CD8-positive, alpha-beta memory T cell (primary cell): ENCODE measurements at places on chromosomes 16 and 17.
A peak's percentile ranks its signal among the peaks of the same experiment; 100 is the strongest.

GRCh38 chr17:4304417-4305027 lies 40.7 kb upstream of the ANKFY1 start:
- DNase-seq, result peak; percentile 38

- no peak for DNase-seq
Measured at GRCh38 chr17:9725575-9725974, 65.8 kb downstream of the DHRS7C start.

- no peak for DNase-seq
Measured at GRCh38 chr16:80122115-80122514, 418.7 kb upstream of the DYNLRB2 start.

DNA sequence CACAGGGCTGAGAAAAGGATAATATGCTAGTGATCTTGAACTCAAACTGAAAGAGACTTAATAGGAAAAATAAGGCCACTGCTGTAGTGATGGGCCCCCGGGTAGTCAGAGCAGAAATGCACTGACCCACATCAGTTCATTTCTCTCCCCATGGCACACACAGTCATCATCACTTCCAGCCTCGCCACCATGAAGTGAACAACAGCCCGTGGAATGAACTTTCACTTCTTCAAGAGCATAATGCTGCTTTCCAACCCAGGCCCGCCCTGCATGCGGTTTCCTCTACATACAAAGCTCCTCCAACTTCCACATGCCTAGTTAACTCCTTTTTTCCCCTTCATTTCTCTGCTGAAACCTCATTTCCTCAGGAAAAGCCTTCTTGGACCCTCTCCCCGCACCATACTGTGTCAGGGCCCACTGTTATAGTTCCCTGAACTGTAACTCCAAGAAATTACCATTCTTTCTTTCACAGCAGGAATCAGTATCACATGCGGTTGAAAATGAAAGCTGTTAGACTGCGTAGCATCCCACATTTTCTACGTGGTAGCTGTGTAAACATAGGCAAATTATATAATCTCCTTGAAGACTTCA lies 65.8 kb upstream of the SMIM36 start:
- peak; percentile 43 for DNase-seq

GRCh38 chr16:57012353-57012752 lies 23.0 kb downstream of the NLRC5 start:
- DNase-seq, result no peak

- no peak for DNase-seq
Measured at GRCh38 chr16:46650254-46650623, 29.1 kb upstream of the SHCBP1 start.

DNA sequence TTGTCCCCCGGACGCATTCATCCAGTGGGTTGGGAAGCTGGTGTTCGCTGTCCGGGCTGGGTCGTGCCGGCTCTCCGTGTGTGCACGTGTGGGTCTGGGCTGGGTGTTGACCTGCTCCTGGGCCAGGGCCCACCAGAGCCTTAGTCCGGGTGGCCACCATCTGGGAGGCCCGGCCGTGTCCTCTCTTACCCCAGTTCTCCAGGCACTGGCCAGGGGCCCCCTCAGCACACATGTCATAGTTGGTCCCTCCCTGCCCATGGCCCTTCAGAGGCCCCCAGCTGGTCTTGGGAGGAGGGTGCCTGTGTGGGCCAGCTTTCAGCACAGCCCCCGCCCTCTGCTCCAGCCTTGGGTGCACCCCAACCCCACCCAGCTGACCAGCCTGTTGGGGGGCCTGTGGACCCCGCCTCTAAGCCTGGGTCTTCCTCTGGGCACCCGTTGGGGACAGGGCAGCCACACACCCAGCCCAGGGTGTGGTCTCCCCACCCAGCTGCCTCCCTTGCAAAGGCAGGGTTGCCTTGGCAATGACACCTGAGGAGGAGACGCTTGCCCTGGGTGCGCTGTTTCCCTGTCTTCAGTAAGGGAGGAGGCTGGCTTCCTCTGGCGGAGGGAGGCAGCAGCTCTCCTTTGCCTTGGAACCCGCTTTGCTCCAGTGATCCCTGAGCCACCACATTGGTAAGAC lies 77.4 kb downstream of the JPH3 start:
- no peak for DNase-seq

DNA sequence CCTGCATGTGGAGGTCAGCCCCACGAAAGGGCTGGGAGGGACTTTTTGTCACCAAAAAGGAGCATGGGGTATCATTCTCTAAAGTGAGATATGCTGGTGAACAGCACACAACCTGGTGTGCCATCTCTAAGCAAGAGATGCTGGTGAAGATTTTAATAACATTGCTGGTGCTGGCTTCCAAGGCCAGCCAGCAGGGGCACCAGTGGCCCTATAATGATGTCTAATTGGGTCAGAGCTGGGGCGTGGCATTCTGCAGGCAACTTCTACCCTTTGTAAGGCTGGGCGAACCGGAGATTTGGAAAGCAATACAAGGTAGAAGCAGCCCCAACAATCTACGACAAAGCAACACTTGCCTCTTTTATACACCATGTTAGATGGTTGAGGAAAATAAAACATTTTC lies 16.8 kb downstream of the SDR42E1 start:
- no peak for DNase-seq

- no peak for DNase-seq
Measured at GRCh38 chr16:49929626-49930025, 73.7 kb upstream of the ZNF423 start.

- DNase-seq, result no peak
Measured at GRCh38 chr16:4408323-4408690, 8.1 kb downstream of the CORO7 start.

- DNase-seq, result no peak
Measured at GRCh38 chr16:46797501-46797900, 33.5 kb downstream of the C16orf87 start.

- DNase-seq, result no peak
Measured at GRCh38 chr17:50689251-50689650, 18.5 kb downstream of the ANKRD40 start.

DNA sequence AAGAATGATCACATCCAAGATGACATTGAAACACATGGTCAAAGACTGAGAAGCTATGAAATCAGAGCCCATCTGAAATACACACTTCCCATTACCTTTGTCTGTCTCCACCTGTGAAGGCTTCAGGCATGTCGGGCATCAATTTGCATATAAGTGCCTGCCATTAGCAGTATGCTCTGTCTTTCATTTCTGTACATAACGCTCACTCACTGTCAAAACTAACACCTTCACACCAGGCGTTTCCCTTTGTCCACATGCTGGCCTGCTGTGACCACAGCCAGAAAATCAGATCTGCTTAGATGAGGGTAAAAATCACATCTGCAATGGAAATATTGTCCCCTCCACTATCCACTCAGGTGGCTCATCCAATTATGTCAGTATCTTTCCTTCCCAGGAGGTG lies 524.8 kb downstream of the TOX3 start:
- no peak for DNase-seq

DNA sequence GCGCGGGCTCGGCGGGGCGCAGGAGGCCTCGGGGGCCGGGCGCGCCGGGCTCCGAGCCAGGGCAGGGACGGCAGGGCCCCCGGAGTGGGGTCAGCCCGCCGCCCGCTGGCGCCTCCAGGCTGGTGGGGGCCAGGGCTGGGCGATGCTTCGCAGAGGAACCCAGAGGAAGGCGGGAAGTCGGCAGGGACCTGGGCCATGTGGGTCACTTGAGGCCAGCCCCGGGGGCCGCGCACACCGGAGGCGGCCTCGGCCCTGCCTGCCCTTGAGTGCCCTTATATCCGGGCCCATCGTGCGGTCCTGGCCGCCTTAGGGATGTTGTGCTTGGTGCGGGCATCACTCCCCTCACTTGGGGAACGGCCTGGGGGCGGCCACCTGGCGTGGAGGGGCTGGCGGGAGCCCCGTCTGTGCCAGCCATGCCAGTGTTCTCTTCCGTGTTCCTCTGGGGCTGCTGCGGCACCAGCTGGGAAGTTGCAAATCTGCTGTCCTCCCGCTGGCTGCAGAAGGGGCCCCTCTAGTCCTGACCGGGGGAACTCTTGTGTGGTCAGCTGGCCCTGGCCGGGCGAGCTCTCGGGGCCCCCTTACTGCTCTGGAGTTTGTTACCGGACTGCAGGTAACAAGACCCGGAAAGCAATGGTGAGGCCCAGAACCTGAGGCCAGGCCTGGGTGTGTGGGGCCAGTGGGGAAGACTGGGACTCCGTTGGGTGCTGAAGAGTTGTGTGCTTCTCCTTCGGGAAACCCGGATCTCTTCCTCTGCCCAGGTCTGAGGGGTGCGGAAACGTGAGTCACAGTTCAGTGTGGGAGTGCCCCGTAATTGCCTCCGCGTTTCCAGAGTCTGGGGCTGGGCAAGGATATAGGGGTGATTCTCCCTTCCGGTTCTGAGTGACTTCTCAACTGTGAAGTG lies 849 bp downstream of the CAPN15 start:
- DNase-seq, result peak; percentile 14

DNA sequence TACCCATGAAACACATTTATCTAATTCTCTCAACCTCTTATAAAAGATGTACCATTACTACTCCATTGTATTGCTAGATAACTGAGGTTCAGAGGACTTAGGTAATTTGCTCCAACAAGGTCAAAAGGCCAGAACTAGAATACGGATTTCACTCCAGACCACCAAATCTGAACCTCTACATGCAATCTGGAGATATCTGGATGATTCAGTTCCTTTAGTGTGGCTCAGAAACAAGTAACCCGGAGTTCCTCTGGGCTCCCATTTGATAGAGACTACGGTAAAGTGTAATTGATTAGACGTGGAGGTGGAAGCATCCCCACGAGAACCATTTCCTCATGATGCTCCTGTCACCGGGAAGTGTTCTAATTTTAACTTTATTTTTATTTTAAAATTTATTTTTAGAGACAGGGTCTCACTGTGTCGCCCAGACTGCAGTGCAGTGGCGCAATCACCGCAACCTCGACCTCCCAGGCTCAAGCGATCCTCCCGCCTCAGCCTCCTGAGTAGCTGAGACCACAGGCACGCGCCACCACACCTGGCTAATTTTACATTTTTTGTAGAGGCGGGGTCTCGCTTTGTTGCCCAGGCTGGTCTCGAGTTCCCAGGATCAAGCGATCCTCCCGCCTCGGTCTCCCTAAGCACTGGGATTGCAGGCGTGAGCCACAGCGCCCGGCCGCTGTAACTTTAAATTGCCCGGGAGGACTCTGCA lies 608 bp upstream of the COX10 start:
- DNase-seq, result no peak

DNA sequence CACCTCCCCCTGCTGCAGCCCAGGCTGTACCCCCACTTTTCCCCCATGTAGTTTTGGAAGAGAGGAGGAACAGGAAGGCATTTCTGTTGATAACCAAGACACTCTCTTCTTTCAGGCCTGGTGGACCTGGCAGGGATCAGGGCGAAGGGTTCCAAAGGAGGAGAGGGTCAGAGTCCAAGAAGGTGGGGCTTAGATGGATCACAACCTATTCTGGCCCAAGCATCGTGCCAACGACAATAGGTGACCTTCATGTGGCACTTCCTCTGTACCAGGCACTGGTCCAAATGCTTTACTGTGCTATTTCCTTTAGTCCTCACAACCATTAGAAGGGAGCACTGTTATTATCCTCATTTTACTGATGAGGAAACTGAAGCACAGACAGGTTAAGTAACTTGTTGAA lies 84.3 kb downstream of the TMEM132E start:
- DNase-seq, result no peak

GRCh38 chr17:64025732-64026294 lies 5.4 kb upstream of the ICAM2 start:
- DNase-seq, result peak; percentile 91

- DNase-seq, result no peak
Measured at GRCh38 chr17:12667299-12667958, 1.7 kb downstream of the MYOCD start.

- no peak for DNase-seq
Measured at GRCh38 chr16:23572394-23572793, 14.9 kb downstream of the UBFD1 start.

DNA sequence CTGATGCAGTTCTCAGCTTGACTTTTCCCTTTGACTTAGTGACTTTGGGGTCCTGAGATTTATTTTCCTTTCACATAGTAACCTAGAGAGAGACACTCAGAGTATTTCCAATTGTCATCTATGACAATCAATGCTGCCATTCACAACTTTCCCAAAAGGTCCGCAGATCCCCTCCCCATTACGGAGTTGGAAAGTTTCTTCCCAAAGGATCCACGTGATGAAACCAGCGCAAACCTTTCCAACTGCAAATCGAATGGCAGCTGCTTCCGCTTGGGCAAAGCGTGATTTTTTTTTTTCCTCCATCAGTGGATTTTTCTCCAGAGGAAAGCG lies 538 bp upstream of the FCSK start:
- peak; percentile 18 for DNase-seq

DNA sequence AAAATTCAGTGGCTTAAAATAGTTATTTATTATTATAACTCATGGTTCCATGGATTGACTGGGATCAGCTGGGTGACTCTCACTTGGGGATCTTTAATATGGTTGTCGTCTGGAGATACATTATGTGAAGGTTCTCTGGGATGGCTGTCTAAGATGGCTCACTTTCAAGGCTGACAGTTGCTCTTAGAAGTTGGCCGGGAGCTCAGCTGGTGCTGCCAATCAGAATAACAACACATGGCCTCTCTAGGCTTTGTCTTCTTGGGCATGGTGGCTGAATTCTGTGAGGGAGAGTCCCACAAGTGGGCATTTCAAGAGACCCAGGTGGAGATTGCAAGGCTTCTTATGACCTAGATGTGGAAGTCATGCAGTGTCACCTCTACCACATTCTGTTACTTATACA lies 269.7 kb downstream of the CA10 start:
- DNase-seq, result no peak

- no peak for DNase-seq
Measured at GRCh38 chr16:85926370-85926769, 27.4 kb downstream of the IRF8 start.

- no peak for DNase-seq
Measured at GRCh38 chr16:71693164-71693563, 31.3 kb downstream of the PHLPP2 start.

GRCh38 chr16:55479430-55480140 lies 587 bp downstream of the MMP2 start:
- no peak for DNase-seq

DNA sequence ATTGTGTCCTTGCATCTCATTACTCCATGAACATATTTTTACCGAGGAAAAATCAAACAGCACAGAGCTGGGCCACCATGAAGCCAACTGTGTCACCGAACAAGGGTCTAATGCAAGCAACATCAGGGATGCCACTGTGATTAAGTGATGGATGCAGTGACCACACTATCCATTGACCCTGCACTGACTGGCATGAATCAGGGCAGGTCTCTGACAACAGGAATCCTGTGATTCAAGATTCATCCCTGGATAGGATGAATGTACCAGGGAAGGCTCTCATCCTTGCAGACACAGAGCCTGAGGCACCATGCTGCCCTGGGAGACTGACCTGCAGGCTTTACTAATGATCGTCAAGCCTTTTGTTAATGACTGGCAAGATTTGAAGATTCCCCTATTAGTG lies 41.5 kb upstream of the ZFHX3 start:
- no peak for DNase-seq

- DNase-seq, result no peak
Measured at GRCh38 chr17:78924481-78925151, 571 bp downstream of the TIMP2 start.

GRCh38 chr17:2634361-2634960 lies 41.0 kb downstream of the PAFAH1B1 start:
- no peak for DNase-seq

- no peak for DNase-seq
Measured at GRCh38 chr16:74716355-74716754, 15.7 kb upstream of the MLKL start.

GRCh38 chr17:37276475-37276874 lies 99.3 kb upstream of the C17orf78 start:
- no peak for DNase-seq
